ENCODE measurements at places on chromosomes 3 and 15.

DNA sequence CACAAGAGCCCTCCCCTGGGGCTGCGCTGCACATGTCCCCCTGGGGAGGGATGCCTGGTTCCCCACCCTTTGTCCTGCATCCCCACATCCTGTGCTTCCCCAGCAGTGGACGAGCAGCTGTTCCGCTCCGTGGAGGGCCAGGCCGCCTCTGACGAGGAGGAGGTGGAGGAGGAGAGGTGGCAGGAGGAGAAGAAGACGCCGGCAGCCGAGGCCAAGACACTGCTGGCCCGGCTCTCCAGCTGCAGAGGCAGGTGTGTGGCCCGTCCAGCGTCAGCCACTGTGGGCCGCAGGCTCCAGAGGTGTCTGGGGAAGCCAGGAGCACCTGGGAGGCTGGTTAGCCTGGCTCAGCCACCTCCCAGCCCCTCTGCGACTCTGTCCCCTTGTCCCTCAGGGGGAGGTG is 27.9 kb upstream of the GP9 start:
- no peaks in the 10 kb centered on the region for H3K4me1 ChIP-seq
- H3K4me3 ChIP-seq = no peak overlapping the region
- DNase-seq = no peak

DNA sequence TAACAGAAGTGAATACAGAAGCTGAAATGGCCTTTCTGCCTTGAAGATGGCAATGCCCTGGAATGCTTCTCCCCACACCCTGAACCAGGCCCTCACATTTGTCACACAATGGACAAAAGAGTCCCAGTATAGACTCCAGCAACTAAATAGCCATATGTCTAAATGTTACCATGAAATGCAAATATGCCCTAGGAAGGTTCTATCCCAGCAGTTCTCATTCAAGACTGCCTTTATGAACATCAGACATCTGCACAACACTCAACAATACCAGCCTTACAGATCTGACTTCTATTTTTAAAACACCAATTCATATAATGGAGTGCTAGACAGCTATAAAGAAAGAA is 7.9 kb downstream of the ITGB5 start:
- H3K4me3 ChIP-seq = no peak overlapping the region
- H3K4me1 ChIP-seq = peaks cover 12% of the 10 kb centered on the region

- H3K27ac ChIP-seq = no peak overlapping the region
- no peak overlapping the region for H3K4me3 ChIP-seq
- DNase-seq = no peak
- H3K27me3 ChIP-seq = no peaks in the 10 kb centered on the region
Observed at GRCh38 chr15:39756806-39757522, 25.7 kb downstream of the FSIP1 start.

DNA sequence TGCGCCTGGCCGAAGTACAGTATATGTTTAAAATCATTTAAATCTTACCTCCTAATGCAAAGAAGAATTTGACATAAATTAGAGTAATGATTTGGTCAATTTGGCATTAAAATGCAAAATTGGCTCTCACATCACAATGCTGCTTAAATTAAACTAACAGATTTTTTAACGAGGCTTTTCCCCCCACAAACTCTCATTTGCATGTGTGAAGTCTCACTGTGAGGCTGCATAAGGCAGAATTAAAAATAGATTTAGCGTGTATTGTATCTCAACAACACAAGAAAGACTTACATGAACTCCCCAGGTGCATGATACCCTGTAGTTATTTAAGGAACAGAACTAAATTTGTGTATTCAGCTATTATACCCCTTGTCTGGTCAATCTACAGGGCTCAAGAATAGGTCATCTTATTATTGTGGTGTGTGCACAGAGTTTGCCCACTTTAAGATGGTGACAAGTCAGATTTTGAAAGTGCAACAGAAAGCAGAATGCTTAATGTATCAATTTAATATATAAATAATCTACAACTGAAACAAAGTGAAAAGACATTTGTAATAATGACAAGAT is 897.9 kb downstream of the EPHA3 start:
- DNase-seq = no peak
- no peaks in the 10 kb centered on the region for H3K4me1 ChIP-seq

DNA sequence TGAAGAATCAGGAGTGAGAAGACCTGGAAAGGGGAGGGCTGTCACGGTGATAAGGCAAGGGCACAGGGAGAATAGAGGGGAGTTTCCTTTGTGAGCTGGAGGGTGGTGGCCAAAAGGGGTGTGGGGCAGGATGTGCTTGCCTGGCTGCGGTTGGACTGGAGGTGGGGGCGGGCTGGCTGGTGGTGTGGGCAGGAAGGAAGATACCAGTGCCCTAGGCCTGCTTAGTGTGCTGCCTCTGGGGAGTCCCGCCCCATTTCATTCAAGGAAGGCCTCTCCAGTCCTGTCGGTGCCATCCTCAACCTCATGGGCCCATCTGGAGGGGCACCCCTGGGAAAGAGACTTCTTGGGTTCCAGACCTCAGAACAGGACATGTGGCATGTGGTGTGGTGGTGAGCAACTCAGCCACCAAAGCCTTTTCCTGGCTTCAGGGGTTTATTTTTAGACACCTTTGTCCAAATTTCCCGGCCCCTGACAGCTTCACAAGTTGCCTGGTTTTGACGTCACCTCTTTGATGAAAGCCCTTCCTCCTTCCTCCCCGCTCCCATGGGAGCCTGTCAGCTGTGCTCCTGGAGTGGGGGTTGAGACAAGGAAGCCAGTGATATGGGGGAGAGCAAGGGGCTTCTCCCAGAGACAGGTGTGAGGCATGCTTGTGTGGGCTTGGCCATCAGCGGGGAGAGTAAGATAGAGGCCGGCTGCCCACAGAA is 15.6 kb downstream of the TEX264 start:
- peaks cover 14% of the 10 kb centered on the region for H3K36me3 ChIP-seq
- H3K4me3 ChIP-seq = no peak overlapping the region
- DNase-seq = no peak
- no peaks in the 10 kb centered on the region for H3K27me3 ChIP-seq
- peaks cover 2% of the 10 kb centered on the region for H3K4me1 ChIP-seq

GRCh38 chr15:65833501-65834205 is 35.6 kb upstream of the RAB11A start:
- H3K4me3 ChIP-seq = no peak overlapping the region
- H3K27ac ChIP-seq = peak overlapping the region; percentile 58
- no peaks in the 10 kb centered on the region for H3K36me3 ChIP-seq

DNA sequence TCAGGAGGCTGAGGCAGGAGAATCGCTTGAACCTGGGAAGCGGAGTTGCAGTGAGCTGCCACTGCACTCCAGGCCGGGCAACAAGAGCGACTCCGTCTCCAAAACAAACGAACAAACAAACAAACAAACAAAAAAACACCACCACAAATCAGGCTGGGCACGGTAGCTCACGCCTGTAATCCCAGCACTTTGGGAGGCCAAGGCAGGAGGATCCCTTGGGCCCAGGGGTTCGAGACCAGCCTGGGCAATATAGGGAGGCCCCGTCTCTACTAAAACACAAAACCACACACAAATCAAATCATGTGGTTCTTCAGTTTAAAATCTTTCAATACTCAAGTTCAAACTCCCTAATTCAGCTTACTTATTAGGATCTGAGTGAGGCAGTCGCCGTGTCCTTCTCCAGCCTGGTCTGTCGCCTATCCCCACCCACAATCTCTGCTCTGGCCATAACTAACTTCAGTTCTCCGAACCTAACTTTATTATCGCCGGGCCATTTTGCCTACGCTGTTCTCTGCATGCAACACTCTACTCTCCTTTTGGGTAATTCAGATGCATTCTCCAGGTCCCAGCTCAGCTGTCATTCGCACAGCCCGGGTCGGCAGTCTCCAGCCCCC is 660 bp upstream of the RTF1 start:
- H3K36me3 ChIP-seq = no peaks in the 10 kb centered on the region
- no peak for DNase-seq
- peak overlapping the region; percentile 96 for H3K4me3 ChIP-seq

DNA sequence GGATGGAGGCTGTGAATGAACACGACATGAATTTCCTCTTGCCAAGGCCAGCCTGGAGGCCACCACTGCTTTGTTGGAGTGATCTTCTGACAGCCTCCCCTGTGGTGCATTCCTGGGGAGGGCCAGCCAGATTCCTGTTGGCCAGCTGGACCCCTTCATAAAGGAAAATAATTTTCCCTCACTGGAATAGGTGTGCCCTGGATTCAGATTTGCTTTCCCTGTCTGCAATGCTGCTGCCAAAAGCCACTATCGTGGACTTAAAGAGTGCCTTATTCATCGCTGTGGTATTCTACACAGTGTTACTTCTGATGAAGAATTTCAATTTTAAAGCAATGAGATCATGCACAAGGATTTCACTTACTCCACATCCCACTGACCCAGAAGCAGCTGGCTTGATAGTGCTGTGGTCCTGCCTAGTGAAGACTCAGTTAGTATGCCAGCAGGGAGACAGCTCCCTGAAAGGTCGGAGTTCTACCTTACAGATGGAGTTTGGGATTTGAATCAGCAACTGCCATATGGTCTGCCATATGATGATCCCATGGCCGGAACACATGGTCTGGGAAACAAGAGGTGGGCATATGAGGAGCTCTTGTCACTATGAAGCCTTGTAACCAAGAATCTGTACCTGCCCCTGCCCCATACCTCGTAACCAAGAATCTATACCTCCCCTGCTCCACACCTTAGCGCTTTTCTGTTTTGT is 145.2 kb downstream of the KLF13 start:
- H3K4me3 ChIP-seq = no peak overlapping the region
- no peaks in the 10 kb centered on the region for H3K4me1 ChIP-seq
- H3K27me3 ChIP-seq = no peaks in the 10 kb centered on the region
- no peak overlapping the region for H3K27ac ChIP-seq

- H3K27me3 ChIP-seq = no peaks in the 10 kb centered on the region
- no peaks in the 10 kb centered on the region for H3K4me1 ChIP-seq
- H3K4me3 ChIP-seq = no peak overlapping the region
- no peaks in the 10 kb centered on the region for H3K36me3 ChIP-seq
Observed at GRCh38 chr3:15899388-15899787, 101.6 kb upstream of the ANKRD28 start.

GRCh38 chr3:98564282-98565005 is 29.0 kb downstream of the CPOX start:
- no peaks in the 10 kb centered on the region for H3K36me3 ChIP-seq
- no peak for DNase-seq
- no peak overlapping the region for H3K27ac ChIP-seq

DNA sequence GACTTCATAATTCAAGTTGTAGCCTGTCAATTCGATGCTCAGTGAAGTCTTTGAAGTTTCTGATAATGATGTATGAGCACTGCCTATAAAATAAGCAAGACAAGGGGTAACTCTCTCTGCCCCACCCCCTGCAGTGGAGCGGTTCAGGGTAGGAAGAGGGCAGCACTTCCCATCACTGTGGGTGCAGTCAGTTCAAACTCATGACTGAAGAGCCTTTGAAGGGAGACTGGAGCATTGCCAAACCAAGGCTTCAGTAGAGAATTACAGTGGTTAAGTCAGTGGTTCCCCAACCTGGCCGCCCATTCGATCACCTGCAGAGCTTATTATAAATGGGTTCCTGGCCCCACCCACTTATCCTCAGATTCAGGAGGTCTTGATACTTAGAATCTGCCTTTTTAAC is 190.6 kb downstream of the SHQ1 start:
- H3K36me3 ChIP-seq = no peaks in the 10 kb centered on the region
- no peak overlapping the region for H3K27ac ChIP-seq
- H3K4me3 ChIP-seq = no peak overlapping the region
- no peaks in the 10 kb centered on the region for H3K4me1 ChIP-seq

GRCh38 chr3:45084820-45085816 is 59.0 kb downstream of the CLEC3B start:
- H3K4me1 ChIP-seq = no peaks in the 10 kb centered on the region
- no peak overlapping the region for H3K27ac ChIP-seq
- no peaks in the 10 kb centered on the region for H3K27me3 ChIP-seq
- no peak for DNase-seq
- no peaks in the 10 kb centered on the region for H3K36me3 ChIP-seq

- H3K4me3 ChIP-seq = no peak overlapping the region
- no peak for DNase-seq
- H3K4me1 ChIP-seq = peaks cover 12% of the 10 kb centered on the region
- H3K27ac ChIP-seq = no peak overlapping the region
- H3K27me3 ChIP-seq = no peaks in the 10 kb centered on the region
- H3K36me3 ChIP-seq = no peaks in the 10 kb centered on the region
Observed at GRCh38 chr3:146308222-146308621, 57.3 kb upstream of the PLSCR4 start.

DNA sequence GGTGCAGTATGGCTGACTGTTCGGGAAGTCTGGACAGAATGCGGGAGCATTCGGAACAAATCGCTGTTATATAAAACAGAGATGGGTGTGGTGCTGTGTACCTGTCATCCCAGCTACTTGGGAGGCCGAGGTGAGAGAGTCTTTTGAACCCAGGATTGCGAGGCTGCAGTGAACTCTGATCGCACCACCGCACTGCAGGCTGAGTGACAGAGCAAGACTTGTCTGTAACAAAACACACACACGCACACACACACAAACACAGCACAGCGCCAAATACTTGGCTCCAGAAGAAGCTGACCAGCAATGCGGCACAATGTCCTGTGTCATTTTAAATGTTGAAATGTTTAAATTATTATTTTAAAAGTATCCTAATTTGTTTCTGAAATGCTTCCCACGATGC is 12.6 kb downstream of the RFTN1 start:
- DNase-seq = no peak
- no peaks in the 10 kb centered on the region for H3K36me3 ChIP-seq
- H3K27me3 ChIP-seq = no peaks in the 10 kb centered on the region
- no peaks in the 10 kb centered on the region for H3K4me1 ChIP-seq
- H3K4me3 ChIP-seq = no peak overlapping the region
- H3K27ac ChIP-seq = no peak overlapping the region

- no peak overlapping the region for H3K4me3 ChIP-seq
- no peaks in the 10 kb centered on the region for H3K36me3 ChIP-seq
- H3K27me3 ChIP-seq = no peaks in the 10 kb centered on the region
- no peak overlapping the region for H3K27ac ChIP-seq
- no peaks in the 10 kb centered on the region for H3K4me1 ChIP-seq
- no peak for DNase-seq
Observed at GRCh38 chr3:155946178-155946577, 75.7 kb downstream of the GMPS start.

DNA sequence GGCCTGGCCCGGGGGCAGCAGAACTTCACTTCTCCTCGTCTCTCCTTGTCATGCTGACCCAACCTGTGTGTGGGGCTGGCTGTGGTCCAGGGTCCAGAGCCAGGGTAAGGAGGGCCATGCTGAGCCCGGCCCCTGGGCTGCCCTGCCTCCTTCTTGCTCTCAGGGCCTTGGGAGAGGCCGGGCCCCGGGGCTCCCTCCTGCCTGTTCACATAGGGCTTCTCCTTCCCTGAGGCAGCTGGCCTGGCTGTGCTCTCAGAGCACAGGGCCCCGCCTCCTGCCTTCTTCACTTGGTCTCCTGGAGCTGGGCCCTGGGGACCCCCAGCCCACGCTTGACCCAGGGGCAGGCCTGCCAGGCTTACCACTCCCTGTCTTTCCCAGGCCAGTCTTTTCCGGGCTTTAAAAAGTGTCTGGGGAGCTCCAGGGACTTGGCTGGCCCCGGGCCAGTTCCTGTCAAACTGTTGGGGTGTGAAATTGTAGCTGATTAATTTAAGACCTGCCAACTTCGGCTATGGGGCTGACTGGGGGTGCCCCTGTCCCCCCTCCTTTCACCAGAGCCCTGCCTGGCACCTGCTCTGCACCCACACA is 11.8 kb downstream of the PLXNA1 start:
- H3K4me1 ChIP-seq = no peaks in the 10 kb centered on the region
- H3K27ac ChIP-seq = no peak overlapping the region
- H3K36me3 ChIP-seq = no peaks in the 10 kb centered on the region

All from right lobe of liver (tissue), 6 donors.